ENCODE measurements at places on chromosomes 4 and X.

DNA sequence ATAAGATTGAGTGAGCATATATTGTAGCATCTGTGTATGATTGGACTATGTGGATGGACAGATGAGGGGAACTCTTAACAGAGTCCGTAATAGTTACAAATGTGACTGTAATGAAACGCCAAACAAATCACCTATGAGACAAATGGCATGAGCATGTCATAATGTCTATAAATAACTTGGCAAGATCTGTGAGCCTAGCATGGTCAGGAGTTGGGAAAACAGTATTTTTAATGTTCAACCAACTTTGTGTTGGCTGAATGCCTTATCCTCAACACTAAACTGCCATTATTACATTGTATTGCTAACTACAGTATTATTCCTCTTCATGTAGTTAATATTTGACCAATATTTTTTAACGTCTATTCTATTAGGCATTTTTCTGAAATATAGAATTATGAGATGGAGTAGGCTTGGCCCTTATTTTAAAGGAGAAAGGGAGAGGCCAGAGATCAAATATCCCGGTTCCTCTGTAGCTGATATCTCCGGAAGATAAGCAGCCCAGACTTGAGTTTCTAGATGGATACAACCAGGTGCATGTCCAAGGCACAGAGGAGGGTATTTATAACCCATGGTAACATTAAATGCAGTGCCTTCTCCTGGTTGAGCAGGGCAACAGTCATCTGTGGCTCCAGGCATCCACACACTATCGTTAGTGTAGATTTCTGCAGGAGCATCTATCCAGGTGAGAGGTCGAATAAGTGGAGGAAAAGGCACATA, 32.7 kb downstream of the PF4 start:
- no peak for DNase-seq

DNA sequence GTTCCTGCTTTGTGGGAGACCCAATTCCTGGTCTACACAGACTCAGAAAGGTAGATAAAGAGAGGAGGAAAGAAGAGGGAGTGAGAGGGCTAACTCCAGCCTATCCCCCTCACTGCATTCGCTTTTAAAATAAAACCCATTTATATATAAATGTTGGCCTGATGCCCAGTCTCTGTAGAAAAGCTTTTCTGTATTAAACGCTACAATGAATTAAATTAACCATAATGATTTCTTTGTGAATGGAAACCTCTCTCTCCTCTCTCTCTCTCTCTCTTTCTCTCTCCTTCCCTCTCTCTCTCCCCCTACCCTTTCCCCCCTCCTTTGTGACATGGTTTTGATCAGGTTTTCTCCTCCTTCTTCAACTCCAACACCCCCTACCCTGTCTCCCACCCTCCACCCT, 34.8 kb downstream of the PJA1 start:
- no peak for DNase-seq

- no peak for DNase-seq
These were observed 1999.0 kb downstream of the ARAP2 start for GRCh38 chr4:34245276-34245675.

GRCh38 chrX:14573161-14573560, 43.8 kb downstream of the GLRA2 start:
- DNase-seq, result no peak

- DNase-seq, result no peak
These were observed 12.2 kb downstream of the SLITRK4 start for GRCh38 chrX:143623657-143624056.

GRCh38 chr4:47747211-47747610, 90.7 kb downstream of the CORIN start:
- DNase-seq, result no peak

GRCh38 chrX:71637253-71637618, 18.9 kb upstream of the CXCR3 start:
- DNase-seq, result no peak

DNA sequence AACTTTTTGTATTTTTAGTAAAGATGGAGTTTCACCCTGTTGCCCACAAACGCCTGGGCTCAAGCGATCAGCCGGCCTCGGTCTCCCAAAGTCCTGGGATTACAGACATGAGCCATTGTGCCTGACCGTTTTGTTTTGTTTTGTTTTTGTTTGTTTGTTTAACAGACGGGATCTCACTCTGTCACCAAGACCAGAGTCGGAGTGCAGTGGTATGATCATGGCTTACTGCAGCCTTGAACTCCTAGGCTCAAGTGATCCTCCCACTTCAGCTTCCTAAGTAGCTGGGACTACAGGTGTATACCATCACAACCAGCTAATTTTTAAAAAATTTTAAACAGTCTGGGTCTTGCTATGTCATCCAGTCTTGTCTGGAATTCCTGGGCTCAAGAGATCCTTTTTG, 53.5 kb downstream of the FNIP2 start:
- no peak for DNase-seq

DNA sequence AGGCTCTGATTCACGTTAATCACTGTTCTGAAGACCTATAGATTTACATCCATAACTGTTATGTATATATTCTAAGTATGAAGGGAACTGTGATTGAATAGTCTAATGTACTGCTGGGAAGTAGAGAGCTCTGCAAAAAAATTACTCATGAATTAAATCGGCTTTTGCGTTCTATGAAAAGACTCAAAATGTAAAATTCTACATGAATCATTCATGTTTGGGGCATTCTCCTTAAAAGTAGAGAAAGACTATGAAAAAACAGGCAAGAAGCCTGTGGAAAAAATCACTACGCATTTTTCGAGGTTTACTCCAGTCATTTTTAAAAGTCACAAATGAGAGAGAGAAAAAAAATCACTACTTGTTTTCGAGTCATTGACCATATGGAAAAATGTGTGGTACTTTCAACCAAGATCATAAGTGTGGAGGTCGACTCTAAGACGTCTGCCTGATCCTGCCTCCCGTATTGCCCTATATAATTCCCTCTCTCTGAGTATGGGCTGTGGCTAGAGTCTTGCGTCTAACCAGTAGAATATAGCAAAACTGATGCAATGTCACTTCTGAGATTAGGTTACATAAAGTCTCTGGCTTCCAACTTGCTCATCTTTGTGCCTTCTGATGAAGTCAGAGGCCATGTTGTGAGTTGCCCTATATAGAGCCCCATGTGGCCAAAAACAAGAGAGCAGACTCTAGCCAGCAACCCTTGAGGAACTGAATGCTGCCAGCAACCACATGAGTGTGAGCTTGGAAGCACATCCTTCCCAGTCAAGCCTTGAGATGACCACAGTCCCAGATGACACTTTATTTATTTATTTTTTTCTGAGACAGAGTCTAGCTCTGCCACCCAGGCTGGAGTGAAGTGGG, 32.1 kb upstream of the VEGFD start:
- DNase-seq, result no peak

Data from GM12892 (cell line).